ENCODE measurements at places on chromosomes 3 and 15.

DNA sequence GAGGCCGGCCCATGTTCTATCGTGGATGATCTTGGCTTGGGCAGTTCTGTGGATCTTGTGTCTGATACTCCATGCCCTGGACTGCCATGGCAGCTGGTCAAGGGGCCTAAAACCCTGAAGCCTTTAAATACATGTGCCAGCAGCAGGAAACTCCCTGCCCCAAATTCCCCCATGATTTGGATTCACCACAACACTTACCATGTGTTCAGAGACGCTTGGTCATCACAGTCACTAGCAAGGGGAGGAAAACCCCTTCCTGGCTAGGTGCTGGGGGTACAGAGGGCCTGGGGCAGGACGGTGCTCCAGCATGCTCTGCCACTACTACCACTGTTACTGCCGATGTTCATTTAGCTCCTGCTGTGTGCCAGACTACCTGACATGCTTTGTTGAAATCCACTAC, 94.4 kb downstream of the DNAJB8 start:
- no peak for DNase-seq

DNA sequence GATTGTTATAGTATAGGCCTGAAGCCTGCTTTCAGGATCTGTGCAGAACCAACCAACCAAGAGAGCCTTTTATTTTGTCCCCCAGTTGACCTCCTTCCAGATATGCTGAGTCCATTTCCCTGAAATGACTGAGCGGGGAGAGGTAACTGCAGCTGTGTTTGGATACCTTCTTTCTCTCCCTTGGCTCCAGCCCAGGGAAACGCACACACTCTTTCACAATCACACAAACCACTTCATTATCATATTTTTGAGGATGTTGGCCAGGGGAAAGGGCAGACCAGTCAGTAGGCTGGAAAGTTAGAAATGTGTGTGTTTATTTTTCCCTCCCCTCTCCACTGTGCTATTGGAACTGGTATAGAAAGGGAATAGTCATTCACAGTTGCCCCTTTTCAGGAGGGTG, 417.7 kb upstream of the TBL1XR1 start:
- DNase-seq: peak; percentile 43

- no peak for DNase-seq
Measured at GRCh38 chr15:100448481-100448880, 80.3 kb downstream of the CERS3 start.

DNA sequence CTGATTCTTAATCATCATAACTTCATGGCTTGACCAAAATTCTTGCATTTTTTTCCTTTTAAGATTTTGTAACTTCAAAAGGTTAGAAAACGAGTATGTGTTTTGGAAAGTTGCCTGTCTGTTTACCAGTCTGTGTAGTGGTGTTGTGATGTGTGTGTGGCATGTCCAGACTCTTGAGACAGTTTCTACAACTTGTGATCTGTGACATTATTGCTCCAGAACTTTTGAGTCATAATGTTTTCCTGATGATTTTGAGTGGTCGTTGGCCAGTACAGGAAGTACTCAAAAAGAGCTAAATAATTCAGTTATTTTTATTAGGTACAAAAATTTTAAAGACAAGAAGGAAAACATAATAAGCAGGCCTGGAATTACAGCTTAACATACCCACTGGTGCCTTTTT, 229.0 kb upstream of the C2CD4B start:
- no peak for DNase-seq

- DNase-seq: no peak
Measured at GRCh38 chr15:71469413-71469812, 340.9 kb upstream of the NR2E3 start.

DNA sequence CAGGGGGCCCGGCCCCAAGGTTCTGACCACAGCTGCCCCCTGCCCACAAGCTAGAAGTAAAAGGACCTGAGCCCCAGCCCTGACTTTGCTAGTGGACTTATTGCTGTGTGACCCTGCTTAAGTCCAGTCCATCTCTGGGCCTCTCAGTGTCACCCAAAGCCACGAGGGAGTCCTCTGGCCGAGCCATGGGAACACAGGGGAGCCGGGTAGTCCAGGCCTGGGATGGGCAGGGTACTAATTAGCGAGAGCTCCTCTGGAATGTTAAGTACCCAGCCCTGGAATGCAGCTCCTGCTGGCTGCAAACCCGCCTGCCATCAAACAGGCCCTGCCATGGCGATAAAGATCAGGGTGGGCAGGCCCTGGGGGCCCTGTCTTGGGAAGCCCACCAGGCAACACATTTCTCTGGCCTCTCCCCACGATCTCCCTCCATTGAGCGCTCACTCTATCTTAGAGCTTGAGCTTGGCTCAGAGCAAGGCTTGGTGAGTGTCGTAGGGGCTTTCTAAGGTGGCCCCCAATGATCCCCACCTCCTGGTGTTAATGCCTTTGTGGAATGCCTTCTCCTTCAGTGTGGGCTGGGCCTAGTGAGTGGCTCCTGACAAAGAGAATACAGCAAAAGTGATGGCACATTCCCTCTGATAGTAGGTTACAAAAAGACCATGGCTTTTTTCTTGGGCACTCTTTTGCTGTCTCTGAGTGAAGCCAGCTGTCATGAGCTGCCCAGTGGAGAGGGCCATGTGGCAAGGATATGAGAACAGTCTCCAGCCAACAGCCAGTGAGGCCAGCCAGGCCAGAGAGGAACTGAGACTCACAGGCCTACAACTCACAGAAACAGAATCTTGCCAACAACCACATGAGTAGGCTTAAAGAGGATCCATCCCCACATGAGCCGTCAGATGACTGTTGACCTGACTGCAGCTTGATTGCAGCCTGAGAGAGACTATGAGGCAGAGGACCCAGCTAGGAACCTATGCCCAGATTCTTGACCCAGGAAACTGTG, 133.1 kb downstream of the SMAD6 start:
- no peak for DNase-seq

GRCh38 chr3:27253391-27253790, 115.8 kb downstream of the NEK10 start:
- DNase-seq: no peak

DNA sequence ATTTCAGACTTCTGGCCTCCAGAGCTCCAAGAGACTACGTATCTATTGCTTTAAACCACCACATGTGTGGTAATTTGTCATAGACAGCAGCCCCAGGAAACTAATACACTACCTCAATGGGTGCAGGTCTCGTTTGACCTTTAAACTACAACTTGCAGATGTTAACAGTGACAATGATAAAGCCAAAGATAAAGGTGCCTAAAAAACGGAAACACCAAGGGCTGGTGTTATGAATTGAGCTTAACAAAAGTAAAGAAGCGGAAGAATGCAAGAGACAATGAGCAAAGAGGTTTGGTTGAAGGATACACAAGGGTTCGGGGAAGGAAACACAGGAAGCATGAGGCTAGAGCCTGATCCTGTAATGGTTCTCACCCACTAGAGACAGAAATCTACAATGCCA, 50.8 kb downstream of the RFTN1 start:
- peak; percentile 65 for DNase-seq

All from common myeloid progenitor, CD34-positive (primary cell).